Central memory CD4-positive, alpha-beta T cell (primary cell): ENCODE measurements at places on chromosomes 7 and 10.

GRCh38 chr7:112410092-112410491 is 40.2 kb upstream of the IFRD1 start:
- DNase-seq, result no peak

GRCh38 chr10:106956216-106956915 is 208.1 kb downstream of the SORCS1 start:
- no peak for DNase-seq

DNA sequence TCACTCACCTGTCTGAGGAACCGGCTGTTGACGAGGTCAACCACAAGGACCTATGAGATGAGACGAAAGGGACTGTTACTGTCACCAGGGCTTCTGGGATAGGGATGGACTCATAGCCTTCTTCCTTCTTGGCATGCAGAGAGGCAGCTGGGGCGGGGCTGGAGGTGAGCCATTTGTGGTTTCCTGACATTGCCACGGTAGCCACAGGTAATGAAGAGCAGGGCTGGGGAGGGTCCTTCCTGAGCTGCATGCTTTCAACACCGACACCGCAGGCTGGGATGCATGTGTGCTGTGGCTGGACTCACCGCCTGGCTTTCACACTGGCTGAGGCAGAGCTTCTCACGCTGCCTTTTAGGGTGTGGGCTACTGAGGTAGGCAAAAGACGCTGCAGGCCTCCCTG is 46.4 kb upstream of the MKRN1 start:
- peak; percentile 42 for DNase-seq

GRCh38 chr10:11093771-11094736 is 76.4 kb downstream of the CELF2 start:
- no peak for DNase-seq

DNA sequence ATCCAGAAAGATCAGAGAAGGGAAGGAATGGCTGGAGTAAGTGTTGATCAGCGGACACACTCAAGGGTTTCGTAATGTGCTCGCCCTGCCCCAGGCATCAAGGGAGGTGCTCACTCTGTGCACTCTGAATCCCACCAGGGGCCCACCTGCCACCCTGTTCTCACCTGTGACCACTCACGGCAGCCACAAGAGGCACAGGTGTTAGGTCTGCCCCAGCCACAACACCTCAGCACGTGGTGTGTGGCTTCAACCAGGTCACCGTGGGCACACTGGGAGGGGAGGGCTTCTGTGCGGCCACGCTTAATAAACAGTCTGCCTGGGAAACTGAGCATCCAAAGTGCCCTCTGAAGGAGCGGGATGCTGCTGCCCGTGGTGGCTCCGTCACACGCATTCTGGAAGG is 49.8 kb downstream of the CUX1 start:
- DNase-seq, result no peak

DNA sequence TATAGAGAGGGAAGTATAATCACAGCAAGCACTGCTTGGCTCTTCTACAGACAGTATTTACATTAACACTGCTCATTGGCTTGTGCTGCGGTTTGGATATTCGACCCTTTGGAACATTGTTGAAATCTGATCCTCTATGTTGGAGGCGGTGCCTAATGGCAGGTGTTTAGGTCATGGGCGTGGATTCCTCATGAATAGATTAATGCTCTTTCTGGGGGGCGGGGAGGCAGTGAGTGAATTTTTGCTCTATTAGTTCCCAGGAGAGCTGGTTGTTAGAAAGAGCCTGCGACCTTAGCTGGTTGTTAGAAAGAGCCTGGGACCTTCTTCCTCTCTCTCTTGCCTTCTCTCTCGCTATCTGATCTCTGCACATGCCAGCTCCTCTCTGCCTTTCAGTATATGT is 77.3 kb upstream of the SVIL start:
- DNase-seq, result no peak

GRCh38 chr10:120942806-120943413 is 91.7 kb downstream of the WDR11 start:
- peak; percentile 45 for DNase-seq

DNA sequence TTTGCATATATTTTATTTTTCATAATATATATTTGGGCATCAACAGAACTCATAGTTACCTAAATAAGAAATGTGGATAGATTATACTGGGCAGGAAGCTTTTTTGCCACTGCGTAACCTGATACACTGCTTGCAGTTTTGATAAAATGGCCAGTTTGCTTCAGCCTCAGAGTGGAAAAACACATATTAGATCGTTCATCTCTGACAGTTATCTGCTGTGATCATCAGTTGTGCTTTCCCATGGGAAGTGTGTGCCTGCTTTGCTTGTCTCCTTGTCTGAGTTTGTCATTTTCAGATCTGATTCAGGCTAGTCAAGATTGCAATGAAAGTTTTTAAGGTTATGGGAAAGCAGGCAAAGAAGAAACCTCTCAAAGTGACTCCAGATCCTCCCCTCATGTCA is 54.0 kb downstream of the ADAM12 start:
- DNase-seq, result no peak

DNA sequence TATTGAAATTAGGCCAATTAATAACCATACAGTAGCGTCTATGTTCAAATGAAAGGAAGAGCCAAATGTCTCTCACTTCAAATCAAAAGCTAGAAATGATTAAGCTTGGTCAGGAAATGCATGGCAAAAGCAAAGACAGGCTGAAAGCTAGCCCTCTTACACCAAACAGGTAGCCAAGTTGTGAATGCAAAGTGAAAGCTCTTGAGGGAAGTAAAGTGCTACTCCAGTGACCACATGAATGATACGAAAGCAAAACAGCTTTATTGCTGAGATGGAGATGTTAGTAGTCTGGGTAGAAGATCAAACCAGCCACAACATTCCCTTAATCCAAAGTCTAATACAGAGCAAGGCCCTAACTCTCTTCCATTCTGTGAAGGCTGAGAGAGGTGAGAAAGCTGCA is 123.8 kb downstream of the TEX36 start:
- DNase-seq, result no peak

- no peak for DNase-seq
Measured at GRCh38 chr7:152931633-152932032, 172.1 kb downstream of the ACTR3B start.

DNA sequence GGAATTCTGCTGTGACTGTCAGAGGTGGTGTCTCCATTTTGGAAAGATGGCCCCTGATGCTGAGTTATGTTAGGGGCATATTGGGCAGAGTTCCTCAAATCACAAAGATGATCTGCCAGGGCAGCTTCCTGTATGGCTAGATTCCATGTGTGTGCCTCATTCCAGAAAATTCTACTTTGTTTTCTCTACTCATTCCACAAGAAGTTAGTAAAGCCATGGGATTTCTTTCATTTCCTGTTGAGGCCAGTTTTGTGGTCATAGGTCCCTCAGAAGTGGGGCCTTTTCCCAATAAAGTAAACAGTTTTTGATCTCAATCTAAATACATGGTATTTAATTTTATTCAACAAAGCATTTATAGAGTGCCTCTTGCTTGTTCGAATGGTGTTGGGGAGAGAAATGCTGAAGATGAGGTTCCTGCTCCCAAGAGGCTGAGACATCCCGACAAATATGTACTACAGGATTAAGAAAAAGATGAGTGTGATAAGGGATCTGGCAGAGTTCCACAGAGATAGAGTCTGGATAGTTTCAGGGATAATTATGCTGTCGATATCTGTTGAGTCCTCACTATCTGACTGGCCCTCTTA is 33.0 kb downstream of the MINDY4 start:
- no peak for DNase-seq

GRCh38 chr7:156940421-156941122 is 8.9 kb upstream of the NOM1 start:
- no peak for DNase-seq

GRCh38 chr7:45146531-45147379 is 10.8 kb upstream of the RAMP3 start:
- no peak for DNase-seq

DNA sequence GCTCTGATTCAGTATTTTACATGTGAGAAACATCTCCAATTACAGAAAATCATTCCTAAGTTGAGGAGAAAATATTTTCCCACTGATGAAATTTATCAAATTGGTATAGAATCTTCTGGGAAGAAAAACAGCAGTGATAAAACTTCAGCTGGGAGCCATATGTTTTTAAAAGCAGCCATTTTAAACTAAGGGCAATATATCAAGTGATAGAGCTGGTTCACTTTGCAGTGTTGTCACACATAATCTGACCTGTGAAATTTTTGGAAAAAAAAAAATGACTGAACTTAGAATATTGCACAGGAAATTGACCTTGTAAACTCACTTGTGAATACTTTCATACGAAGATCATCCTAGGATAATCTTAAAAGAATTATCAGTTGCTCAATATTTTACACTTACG is 10.5 kb upstream of the EZH2 start:
- no peak for DNase-seq

- DNase-seq, result no peak
Measured at GRCh38 chr10:68053553-68053952, 21.5 kb downstream of the HERC4 start.

DNA sequence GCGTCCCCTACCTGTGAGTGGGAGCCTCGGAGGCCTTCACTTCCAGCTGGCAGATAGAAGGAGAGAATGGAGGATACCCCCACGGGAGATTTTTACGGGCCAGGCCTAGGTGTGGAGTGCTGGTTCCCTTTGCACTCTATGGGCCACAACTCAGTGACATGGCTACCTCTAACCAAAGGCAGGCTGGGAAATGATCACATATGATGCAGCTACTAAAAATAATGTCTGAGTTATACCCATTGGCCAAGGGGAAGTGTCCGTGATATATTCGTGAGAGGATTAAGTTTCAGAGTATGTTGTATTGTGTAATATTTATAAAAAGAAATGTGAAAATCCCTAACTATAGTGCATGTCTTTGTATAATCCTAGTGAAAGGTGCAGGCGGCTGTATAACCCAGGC is 13.5 kb upstream of the HIPK2 start:
- DNase-seq, result no peak

DNA sequence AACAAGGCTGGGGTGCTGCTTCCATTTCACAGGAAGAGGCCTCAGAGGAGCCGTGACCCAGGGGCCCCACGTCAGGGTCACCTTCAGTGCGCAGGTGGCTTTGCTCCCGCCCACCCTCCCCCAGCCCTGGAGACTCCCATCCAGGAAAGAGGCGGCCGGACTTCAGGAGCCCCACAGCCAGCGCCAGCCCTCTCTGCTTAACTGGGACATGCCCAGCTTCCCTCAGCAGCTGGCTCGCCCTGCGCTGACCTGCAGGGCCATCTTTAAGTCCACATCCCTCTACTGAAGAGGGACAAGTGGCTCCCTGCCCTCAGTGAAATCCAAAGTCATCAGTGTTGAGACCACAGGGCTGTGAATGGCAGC is 141.9 kb upstream of the PPP2R2D start:
- DNase-seq, result no peak

- DNase-seq, result no peak
Measured at GRCh38 chr7:111492234-111492633, 70.1 kb downstream of the IMMP2L start.

DNA sequence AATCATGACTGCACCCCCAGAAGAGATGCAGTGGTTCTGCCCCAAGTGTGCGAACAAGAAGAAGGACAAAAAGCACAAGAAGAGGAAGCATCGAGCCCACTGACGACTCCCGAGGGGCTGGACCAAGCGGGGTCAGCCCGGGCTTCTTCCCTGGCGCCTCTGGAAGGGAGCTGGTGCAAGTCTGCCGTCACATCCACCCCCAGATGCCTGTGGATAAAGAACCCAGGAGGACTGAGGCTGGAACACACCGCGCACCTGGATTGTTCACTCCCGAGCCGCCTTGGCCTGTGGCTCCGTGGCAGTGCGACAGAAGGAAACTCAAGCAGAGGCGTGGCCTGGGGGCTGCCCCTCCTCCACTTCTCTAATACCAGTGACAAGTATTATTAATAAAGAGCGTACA is 39.8 kb upstream of the GATA3 start:
- no peak for DNase-seq

GRCh38 chr10:22978287-22978686 is 50.4 kb downstream of the ARMC3 start:
- no peak for DNase-seq

DNA sequence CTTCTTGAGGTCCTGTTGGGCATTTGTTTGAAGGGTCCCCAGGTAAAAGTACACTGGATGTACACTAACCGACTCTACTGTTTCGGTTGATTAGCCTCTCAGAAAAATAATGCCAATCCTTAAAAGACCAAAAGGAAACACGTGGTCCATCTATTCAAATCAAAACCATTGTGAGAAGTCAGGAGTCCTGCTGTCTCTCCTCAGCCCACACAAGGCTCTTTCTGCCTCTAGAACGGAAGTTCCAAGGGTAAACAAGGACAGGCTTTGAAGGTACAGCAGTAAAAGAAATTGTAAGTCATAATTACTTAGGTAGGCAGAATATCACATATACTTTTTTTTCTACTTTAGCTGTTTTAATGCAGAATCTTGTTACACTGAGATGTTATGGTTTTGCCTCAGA is 71.7 kb upstream of the TPK1 start:
- no peak for DNase-seq

DNA sequence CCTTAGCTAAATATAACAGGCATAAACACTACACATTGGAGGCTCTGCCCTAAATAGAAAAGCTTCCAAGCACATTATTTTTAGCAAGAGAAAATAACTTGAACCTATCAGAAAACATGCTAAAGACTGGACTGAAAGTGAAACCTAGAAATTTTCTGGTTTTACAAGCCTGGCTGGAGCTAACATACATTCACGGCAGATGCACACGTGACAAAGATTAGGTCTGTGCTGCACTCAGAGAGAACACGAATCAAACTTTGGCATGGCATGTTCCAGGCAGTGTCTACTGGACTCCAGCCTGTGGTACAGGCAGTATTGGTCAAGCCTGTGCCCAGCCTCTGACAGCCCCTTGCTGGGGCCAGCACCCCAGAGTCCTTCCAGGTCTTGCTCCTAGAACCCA is 94.1 kb upstream of the PCBD1 start:
- no peak for DNase-seq

- DNase-seq, result no peak
Measured at GRCh38 chr10:78382772-78383171, 349.1 kb downstream of the RPS24 start.

DNA sequence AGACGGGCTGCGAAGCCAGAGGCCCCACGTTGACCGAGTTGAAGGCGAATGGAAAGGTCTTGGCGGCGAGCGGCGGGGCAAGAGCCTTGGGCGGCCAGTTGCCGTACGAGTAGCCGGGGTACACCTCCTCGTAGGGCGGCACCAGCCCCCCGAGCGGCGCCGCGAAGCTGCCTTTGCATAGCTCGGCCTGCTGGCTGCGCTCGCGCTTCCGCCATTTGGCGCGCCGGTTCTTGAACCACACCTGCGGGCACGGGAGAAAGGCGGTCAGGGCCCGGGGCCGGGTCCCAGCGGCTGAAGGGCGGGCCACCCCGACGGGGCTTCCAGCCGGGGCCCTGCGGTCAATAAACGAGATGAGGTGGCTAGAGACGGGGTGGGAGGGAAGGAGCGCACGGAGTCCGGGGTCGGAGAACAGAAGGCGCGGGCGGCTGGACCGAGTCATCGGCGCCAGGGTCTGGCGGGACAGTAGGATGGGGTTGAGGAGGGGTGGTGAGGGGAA is 4.8 kb downstream of the ELOVL3 start:
- peak; percentile 48 for DNase-seq

GRCh38 chr7:134721171-134721570 is 58.3 kb upstream of the CALD1 start:
- DNase-seq, result no peak
